ENCODE measurements at places on chromosomes 16 and 17. TPM values are rescaled to one million over a fixed set of nuclear protein-coding genes. Genes with fewer than 3 reads are reported as not detected.

Gene SPATA33
- total RNA-seq: 2.2 TPM

Gene NPTX1
- total RNA-seq: 8.0 TPM

Gene GAS2L2
- 0.07 TPM for total RNA-seq

Gene DNAAF8
- total RNA-seq: 1.2 TPM

Gene CAVIN1
- 538 TPM for total RNA-seq

Gene ASPHD1
- 12.8 TPM for total RNA-seq

Gene PRKCB
- 0.07 TPM for total RNA-seq
